ENCODE measurements at places on chromosomes 7 and 10. TPM values are rescaled to one million over a fixed set of nuclear protein-coding genes. Genes with fewer than 3 reads are reported as not detected.

- DNase-seq, result no peak
These were observed 296.7 kb downstream of the GFRA1 start for GRCh38 chr10:115976342-115976741.

H2BK1 gene
- total RNA-seq, result not detected

- no peak for DNase-seq
These were observed 236.9 kb downstream of the REEP3 start for GRCh38 chr10:63758080-63758479.

HOXA5 gene
- total RNA-seq, result 38.0 TPM

GRCh38 chr10:48450233-48450740, 143.8 kb downstream of the MAPK8 start:
- peak; percentile 75 for DNase-seq

GRCh38 chr7:51123322-51124019, 193.1 kb downstream of the COBL start:
- peak; percentile 77 for DNase-seq

TMEM176A gene
- 288 TPM for total RNA-seq

SPDYE16 gene
- 0.31 TPM for total RNA-seq

HABP2 gene
- 25.6 TPM for total RNA-seq

NUTM2D gene
- total RNA-seq, result 9.0 TPM

GRCh38 chr7:75631711-75632110, 107.0 kb downstream of the HIP1 start:
- no peak for DNase-seq

GRCh38 chr10:31620226-31621151, 301.5 kb downstream of the ZEB1 start:
- no peak for DNase-seq

DNA sequence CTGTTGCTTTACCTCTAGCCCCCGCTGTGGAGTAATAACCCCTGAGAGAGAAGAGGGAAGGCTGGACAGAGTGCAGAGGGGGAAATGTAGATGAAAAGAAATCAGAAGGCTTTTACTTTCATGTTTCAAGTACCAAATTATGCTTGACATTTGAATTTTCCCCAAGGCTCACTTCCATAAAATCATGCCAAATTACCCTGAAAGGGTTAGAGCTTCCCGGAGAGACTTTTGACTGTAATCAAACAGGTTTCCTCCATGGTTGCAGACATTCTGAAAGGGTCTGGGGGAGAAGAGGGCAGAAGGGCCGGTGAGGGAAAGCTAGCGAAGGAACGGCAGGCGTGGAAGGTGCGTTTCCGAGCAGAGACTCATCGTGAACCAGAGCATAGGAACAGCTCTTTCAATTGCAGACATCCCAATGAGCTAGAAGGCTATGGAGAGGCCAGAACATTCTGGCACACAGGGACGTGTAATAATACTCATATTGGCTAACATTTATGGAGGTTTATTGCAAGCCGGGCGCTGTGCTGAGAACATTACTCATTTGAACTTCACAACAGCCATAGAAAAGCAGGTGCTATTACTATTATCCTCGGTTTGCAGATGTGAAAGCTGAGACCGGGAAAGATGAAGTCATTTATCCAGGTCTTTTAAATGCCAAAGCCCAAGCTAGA, 620.8 kb upstream of the AUTS2 start:
- no peak for DNase-seq

ABCB1 gene
- 48.3 TPM for total RNA-seq

DNA sequence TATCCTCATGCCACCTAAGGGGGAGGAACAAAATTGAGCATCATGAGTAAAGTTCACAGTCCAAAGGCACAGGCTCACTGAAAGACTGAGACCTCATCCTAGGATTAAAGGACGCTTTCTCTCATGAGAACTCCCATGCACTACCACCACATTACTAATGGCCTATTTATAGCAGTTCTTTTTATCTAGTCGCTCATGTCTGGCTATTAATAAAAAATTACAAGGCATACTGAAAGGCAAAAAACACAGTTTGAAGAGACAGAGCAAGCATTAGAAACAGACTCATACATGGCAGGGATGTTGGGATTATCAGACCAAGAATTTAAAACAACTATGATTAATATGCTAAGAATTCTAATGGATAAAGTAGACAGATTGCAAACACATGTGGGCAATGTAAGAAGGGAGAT, 46.0 kb upstream of the CDK13 start:
- DNase-seq, result no peak

DNA sequence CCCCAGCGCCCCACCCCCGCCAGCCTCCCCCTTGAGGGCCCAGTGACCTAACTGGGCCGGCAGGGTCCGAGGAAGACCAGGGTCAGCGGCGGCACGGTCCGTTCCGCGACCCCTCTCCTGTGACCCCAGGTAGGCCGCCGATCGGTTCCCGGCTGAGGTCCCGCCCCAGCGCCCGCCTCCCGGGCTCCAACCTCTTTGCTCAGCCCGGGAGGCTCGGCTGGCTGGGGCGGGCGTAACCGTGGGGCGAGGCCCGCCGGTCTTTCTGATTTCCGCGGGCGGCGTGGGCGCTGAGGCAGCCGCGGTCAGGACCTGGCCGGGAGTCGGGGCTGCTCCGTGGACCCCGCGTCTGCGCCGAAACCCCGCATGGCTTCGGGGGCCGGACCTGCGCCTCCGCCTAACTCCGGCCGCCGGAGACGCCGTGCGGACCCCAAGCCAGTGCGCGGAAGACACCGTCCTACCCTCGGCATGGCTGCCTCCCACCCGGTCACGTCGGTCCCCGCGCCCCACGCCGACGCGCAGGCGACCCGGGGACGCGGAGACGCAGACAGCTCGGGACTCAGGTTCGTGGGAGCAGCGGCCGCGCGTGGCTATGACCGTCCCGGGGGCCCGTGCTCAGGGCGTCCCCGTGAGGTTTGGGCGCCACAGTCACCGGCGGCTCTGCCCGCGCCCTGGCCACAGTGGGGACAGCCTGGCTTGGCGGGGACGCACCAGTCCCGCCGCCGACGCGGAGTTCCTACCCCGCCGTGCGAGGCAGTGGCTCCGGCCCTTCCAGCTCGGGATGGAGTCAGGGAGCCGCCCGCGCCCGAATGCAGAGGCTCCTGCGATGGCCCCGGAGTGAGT, 1.0 kb upstream of the VENTX start:
- no peak for DNase-seq

- DNase-seq, result peak; percentile 25
These were observed 222.0 kb downstream of the PRPF18 start for GRCh38 chr10:13808556-13809391.

DNA sequence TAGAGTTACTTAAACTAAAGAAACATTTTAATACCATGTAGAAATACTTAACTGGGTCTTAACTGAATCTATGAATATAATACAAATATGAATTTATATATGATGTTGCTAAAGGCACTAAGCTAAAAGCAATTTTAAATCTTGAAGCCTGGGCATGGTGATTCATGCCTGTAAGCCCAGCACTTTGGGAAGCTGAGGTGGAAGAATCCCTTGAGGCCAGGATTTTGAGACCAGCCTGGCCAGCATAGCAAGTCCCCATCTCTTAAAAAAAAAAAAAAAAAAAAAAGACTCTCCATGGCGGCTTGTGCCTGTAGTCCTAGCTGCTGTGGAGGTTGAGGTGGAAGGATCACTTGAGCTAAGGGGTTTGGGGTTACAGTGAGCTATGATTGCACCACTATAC, 95.3 kb downstream of the CCSER2 start:
- DNase-seq, result no peak

- no peak for DNase-seq
These were observed 9.5 kb downstream of the OGDHL start for GRCh38 chr10:49752584-49752983.

DNA sequence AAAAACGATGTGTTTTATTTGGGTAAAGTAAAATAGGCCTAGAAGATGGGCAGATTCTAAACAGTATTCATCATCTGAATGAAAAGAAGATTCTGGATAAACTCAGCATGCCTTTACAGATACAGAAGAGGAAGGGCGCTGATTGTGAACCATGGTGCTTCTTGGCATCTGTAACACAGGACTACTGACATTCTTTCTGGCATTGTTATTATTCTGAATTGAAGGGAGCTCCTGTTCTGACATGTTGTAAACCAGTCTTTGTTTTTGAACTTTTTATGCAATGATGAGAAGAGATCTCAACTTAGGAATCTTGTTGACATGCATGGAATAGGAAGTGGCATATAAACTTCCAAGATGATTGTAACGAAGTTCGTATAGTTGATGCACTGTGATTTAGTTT, 13.5 kb downstream of the RPA3 start:
- no peak for DNase-seq

GRCh38 chr7:158279539-158280447, 307.8 kb downstream of the PTPRN2 start:
- peak; percentile 9 for DNase-seq

- no peak for DNase-seq
These were observed 166.5 kb downstream of the TFEC start for GRCh38 chr7:115864082-115864481.

GRCh38 chr7:154178895-154179294, 126.7 kb downstream of the DPP6 start:
- no peak for DNase-seq

DNA sequence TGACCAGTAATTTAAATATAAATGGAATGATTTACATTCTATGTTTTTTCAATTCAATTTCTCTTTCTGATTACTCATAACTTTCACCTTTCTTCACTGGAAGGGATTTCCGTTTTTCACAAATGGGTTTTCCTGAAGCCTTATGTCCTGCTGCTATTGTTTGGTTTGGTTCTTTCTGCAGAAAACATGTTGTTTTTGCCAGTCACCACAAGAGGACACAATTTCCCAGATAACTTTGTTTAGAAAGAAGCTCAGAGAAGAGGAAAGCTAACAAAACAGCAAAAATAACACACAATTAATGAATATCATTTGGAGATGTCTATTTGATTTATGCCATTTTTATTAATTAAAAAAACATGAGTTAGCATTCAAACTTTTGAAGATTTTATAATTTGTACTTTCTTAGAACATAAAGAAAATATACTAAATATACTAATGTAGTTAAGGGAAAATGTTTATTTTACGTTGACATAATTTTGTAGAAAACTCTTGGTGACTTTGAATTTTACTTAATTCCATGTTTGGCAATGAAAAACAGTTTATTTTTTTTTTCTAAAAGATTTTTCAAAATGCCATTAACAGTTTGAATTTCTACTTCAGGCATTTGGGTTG, 4.6 kb upstream of the TWIST1 start:
- no peak for DNase-seq

AKR1C8 gene
- 0.66 TPM for total RNA-seq

DNA sequence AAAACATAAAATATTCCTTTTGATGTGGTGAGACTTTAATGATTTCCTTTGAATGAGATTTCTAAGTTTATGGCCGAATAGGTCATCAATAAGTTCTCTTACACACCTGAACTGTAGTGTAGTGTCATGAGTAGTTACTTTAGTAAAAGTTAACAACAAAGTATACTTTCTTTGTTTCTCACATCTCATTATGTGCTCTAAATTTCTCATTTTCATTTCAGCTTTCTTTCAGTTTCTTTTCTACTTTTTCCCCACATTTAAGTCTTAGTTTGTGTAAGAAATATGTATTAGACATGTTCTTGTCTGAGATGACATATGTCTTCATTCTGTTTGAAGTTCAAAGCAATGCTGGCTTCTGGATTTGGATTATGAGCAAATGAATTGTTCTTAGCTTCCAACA, 348.1 kb downstream of the ANKRD7 start:
- DNase-seq, result no peak

- no peak for DNase-seq
These were observed 13.0 kb downstream of the ZNF316 start for GRCh38 chr7:6650086-6650485.

C10orf143 gene
- 6.6 TPM for total RNA-seq
